ENCODE measurements at places on chromosomes 12 and 14. TPM values are rescaled to one million over a fixed set of nuclear protein-coding genes. Genes with fewer than 3 reads are reported as not detected.

GRCh38 chr12:96892104-96892503 is 15.0 kb upstream of the NEDD1 start:
- no peak for DNase-seq

The HNF1A gene
- not detected for total RNA-seq

DNA sequence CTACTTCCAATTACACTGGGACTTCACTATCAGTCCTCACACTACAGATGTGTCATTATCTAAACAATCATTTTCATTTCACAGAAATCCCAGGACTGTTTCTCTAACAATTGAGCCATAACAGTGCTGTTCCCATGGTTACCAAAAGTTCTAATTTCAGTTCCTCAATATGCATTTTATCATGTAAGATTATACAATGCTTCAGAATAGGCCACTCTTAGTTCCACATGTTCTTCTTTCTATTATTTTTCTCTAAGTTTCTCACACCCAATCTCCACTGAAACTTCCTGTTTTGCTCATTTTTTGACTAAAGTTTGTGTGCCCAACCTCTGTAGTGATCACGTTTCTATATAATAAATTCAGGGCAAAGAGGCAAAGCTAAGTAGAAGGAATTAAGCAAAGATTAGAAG is 185.8 kb downstream of the DUSP6 start:
- peak; percentile 96 for DNase-seq

The HSPB8 gene
- total RNA-seq = 1.4 TPM

DNA sequence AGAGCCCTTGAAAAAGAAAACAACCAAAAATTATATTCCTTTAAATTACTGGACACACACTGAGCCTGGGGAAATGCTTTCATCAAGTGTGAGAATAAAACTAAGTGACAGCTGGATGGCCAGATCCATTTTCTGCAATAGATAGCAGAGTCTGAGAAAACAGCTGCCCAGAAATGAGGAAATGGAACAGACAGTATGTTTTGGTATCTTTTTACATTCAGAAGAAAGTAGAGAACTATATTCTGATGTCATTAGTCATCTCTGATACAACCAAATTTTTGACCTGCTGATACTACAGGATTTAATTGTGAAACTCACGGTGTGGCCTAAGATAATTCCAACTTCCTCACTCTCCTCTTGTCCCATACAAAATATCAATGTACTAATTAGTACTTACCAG is 78.2 kb downstream of the HMGA2 start:
- DNase-seq = peak; percentile 39

DNA sequence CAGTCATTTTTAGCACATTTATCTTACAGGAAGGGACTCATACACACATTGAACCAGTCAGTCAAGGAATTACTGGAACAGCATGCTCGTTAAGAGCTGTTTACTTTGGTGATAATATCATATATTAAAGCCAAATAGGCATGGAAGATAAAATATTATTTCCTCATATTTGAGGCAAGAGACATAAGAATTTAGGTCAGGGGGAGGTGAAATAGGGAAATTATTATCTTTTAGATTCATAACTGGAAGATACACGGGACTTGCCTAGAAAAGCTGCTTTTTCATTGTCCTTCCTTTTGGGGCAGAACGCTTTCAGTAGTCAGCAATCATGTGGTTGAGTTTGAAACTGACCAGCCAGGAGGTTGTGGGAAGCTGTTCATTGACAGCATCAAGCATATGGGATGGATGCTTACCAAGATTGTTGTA is 72.5 kb downstream of the NTN4 start:
- peak; percentile 43 for DNase-seq

The KIAA0586 gene
- total RNA-seq = 13.3 TPM
